ENCODE measurements at places on chromosomes 13 and 19.

- no peak for DNase-seq
Measured at GRCh38 chr19:30908262-30908771, 440.9 kb downstream of the TSHZ3 start.

- no peak for DNase-seq
Measured at GRCh38 chr13:50189450-50189849, 174.2 kb downstream of the KCNRG start.

DNA sequence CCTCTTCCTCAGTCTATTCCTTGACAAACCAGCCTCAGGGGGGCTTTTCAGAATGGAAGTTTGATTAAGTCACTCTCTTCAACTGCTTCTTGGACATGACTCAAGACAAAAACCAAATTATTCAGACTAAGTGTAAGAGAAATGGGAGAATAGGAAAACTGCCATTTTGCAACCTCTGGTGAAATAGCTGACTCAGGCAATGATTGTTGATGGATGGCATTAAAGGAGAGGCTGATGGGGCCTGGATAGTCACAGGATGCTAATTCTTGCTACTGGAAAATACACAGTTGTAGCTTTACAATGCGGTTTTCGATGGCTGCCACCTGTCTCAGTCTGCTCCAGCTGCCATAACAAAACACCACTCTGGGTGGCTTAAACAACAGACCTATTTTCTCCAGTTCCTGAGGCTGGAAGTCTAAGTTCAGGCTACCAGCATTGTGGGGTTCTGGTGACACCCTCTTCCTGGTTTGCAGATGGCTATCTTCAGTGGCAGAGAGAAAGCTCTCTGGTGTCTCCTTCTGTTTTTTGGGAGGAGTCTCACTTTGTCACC is 6.1 kb downstream of the NOSIP start:
- DNase-seq, result no peak

GRCh38 chr19:54114340-54115108 is 933 bp downstream of the TFPT start:
- no peak for DNase-seq

- DNase-seq, result no peak
Measured at GRCh38 chr13:29754473-29754806, 96.0 kb downstream of the UBL3 start.

DNA sequence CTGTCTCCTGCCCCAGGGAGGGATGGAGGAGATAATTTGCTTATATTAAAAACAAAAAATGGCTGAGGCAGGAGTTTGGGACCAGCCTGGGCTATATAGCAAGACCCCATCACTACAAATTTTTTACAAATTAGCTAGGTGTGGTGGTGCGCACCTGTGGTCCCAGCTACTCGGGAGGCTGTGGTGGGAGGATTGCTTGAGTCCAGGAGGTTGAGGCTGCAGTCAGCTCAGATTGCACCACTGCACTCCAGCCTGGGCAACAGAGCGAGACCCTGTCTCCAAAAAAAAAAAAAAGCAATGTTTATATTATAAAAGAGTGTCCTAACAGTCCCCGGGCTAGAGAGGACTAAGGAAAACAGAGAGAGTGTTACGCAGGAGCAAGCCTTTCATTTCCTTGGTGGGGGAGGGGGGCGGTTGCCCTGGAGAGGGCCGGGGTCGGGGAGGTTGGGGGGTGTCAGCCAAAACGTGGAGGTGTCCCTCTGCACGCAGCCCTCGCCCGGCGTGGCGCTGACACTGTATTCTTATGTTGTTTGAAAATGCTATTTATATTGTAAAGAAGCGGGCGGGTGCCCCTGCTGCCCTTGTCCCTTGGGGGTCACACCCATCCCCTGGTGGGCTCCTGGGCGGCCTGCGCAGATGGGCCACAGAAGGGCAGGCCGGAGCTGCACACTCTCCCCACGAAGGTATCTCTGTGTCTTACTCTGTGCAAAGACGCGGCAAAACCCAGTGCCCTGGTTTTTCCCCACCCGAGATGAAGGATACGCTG is 184.0 kb downstream of the KDM4B start:
- DNase-seq, result no peak

DNA sequence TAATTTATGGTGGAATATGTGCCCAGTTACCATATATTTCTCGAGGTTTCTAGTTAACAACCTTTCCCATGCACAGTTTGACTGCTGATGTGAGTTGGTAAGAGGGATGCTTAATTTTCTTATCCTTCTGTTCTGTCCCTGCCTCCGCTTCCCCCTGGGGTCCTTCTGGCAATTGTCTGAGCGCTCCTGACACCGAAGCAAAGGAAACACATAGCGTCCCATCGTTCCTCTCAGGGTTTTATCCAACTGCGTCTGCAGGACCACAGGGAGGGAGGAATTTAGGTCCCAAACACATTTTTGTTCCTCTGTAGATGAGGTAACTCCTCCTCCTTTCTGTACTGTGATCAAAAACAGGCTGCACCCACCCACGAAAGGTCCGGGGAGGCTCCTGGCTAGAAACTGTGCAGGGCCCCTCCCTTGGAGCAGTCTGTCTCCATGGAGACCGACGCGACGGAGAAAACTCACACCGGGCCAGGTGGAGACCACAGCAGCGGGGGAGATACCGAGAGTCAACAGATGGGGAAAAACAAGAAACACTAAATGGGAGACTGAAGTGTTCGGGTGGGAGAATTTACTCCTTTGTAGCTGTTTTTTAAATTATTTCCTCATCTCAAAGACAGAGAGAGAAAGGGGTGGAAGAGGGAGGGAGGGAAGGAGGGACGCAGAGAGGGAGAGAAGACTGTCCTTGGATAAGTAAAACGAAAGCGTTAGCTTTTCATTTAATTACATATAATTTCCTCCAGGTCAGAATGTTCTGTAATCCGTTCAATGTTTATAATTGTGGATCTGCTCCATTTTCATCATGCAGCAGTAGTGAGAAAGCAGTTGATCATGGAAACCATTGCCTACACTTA is 191.8 kb upstream of the NBEA start:
- DNase-seq, result no peak

DNA sequence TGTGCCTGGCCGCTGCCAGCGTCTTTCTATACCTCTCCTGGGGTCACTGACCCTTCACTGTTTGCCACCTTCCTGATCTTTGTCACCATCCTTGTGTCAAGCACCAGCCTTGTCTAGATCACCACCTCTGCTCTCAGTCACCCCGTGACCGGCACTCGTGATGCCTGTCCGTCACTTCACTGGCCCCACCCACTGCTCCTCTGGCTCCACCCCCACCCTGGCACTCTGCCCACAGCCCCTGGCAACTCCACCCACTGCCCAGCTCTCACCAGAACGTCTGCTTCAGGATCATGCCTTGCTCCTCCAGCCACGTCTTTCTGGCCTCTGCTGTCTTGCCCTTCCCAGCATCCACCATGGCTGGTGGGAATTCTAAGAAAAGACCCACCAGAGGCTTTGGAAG is 24.8 kb upstream of the PLA2G4C start:
- DNase-seq, result no peak

- DNase-seq, result peak; percentile 25
Measured at GRCh38 chr19:15532779-15533521, 24.6 kb downstream of the CYP4F22 start.

GRCh38 chr19:47232422-47233211 is 1.6 kb upstream of the BBC3 start:
- DNase-seq, result no peak

DNA sequence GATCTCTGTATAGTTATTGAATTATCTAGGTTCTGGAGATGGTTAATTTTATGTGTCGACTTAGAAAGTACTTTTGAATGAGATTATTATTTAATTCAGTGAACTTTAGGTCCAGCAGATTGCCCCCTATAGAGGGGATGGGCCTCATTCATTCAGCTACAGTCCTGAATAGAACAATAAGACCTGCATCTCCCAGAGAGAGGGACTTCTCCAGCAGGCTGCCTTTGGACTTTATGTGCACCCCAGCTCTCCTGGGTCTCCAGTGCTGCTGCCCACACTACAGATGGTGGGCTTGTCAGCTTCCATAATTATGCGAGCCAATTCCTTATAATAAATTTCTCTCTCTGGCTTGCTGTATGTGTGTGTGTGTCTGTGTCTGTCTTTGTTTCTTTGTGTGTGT is 39.3 kb upstream of the KL start:
- DNase-seq, result no peak

DNA sequence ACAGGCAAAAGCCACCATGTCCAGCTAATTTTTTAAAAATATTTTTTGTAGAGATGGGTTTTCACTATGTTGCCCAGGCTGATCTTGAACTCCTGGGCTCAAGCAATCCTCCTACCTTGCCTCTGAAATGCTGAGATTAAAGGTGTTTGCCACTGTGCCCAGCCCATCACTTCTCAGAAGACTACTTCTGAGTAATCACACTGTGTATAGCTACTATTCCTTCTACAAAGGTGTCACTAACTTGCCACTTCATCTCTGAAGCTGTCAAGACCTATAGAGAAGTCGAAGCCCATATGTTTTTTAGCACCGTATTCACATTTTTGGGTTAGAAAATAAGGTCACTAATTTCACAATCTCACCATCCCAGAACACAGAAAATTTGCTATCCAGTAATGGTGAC is 36.0 kb upstream of the FNDC3A start:
- DNase-seq, result no peak

DNA sequence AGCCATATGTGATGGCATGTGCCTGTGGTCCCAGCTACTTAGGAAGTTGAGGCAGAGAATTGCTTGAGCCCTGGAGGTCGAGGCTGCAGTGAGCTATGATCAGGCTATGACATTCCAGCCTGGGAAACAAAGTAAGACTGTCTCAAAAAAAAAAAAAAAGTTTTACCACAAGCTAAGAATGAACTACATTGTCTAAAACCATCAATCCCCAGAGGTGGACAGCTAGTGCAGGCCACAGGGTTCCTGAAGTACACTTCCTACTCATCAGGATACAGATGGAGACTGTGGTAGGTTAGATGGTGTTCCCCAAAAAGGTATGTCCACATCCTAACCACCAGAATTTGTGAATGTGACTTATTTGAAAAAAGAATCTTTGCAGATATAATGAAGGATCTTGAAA is 63.5 kb upstream of the DOCK9 start:
- no peak for DNase-seq

All from T-helper 1 cell (primary cell).